ENCODE measurements at places on chromosomes 13 and 19.
A peak's percentile ranks its signal among the peaks of the same experiment; 100 is the strongest.

- no peak for DNase-seq
Observed at GRCh38 chr13:41413872-41414271, 43.5 kb upstream of the RGCC start.

DNA sequence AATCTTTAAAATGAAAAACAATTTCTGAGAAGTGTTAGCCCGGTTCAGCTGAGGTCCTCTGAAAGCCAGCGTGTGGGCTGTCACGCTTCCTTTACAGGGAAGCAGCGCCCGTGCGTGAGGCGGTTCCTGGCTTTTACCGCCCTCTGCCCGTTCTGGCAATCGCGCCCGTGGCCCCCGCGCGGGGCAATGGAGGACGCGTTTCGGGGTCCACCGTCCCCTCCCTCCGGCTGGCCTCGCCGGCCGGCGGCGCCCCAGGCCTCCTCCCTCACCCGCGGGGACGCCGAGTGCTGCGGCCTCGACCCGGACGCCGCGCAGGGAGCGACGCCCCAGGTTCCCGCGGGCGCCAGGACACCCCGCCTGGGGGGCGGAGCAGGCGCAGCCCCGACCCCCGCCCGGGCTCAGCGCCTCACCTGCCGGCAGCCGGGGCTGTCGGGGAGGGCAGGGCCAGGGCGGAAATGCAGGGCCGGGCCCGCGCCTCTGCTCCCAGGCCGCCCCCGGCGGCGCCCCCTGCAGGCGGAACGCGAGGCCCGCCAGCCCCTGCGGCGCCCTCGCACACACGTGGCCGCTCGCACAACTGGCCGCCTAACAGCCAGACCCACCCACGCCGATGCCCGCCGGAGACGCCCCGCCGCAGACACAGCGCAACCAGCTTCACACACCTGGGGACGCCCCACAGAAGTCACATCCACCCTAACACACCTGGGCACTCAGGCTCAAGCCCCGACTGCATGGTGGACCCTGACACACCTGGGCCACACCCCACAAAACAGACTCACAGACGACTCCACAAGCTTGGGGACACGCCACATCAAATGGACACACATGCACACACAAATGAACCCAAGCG is at the start of gene GGACT:
GGACT (minus strand) TSS at position 459 of the 847 bp plus-strand sequence. CDS start 56,198 bp downstream, outside the sequence.
- DNase-seq: peak; percentile 78

DNA sequence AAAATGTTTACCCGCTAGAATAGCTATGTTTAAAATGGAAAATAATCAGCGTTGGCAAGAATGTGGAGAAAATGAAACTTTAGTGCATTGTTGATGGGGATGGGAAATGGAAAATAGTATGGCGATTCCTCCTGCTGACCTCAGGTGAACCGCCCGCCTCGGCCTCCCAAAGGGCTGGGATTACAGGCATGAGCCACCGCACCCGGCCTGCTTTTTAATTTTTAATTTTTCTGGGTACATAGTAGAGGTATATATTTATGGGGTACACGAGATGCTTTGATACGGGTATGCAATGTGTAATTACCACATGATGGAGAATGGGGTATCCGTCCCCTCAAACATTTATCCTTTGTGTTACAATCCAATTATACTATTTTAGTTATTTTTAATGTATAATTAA is 7.3 kb upstream of the NLRP8 start:
- no peak for DNase-seq

DNA sequence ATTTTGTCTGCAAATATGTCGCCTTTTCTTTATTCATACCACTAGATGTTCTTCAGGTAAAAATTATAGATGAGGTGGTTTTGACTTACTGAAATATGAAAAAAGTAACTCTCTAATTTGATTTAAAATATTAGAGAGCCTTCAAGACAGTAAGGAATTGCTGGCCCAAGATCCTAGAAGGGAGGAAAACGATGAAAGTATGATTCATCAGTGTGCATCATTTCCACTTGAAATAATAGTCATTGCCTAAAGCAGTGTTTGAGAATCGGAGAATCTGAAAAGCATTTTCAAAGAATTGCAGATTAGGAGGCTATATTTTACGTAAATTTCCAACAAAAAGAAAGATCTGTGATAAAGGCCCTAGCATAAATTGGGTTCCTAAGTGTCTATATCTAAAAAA is 1707.9 kb upstream of the PRR20A start:
- no peak for DNase-seq

DNA sequence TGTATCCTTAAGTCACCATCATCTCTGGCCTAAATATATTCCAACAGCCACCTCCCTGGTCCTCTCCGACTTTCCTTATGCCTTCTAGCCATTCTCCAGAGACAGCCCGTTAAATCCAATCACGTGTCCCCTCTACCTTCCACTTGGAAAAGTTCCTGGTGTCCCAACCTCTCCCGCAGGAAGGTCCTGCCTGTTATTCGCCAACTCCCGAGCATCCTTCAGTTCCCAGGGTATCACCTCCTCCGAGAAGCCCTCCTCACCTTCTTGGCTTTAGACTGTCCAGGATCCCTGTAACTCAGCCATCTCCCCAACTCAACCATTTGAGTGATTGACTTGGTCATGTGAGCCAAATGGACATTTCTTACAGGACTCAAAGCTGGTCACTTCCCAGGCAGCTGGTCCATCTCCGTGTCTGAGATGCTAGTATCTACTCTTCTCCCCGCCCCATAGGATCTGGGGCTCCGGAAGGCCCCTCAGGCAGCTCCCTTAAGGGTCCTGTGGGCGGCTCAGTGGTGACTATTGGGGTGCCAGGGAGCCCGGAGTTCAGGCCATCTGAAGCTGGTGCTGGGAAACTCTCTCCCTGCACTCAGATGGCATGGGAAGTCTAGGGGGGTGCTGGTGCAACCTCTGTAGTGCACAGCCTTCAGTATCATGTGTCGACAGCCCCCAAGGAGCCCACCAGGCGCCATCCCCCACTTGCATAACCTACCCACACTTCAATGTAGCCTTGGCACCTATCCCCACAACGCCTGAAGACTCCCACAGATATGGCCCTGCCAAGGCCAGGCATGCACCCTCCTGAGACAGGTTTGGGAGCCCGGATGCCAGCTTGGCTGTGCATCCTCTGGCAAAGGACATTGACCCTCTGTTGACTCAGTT is 27.9 kb upstream of the NANOS3 start:
- no peak for DNase-seq

DNA sequence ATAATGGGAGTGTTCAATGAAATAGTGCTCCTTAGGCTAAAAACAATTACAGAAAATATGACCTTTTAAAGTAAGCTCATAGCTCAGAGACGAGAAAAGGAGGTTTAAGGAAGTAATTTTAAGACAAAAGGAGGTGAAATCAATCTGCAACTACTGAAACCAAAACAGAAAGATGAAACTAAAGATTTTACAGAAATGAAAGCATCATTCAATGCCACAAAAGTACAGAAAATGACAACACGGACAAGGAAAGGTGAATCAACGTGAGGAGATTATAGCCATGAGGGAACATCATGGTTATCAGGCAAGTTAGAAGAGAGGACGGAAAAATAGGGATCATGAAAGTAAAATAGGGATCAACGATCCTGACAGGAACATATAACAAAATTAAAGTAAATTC is 745.2 kb downstream of the PCDH17 start:
- no peak for DNase-seq

DNA sequence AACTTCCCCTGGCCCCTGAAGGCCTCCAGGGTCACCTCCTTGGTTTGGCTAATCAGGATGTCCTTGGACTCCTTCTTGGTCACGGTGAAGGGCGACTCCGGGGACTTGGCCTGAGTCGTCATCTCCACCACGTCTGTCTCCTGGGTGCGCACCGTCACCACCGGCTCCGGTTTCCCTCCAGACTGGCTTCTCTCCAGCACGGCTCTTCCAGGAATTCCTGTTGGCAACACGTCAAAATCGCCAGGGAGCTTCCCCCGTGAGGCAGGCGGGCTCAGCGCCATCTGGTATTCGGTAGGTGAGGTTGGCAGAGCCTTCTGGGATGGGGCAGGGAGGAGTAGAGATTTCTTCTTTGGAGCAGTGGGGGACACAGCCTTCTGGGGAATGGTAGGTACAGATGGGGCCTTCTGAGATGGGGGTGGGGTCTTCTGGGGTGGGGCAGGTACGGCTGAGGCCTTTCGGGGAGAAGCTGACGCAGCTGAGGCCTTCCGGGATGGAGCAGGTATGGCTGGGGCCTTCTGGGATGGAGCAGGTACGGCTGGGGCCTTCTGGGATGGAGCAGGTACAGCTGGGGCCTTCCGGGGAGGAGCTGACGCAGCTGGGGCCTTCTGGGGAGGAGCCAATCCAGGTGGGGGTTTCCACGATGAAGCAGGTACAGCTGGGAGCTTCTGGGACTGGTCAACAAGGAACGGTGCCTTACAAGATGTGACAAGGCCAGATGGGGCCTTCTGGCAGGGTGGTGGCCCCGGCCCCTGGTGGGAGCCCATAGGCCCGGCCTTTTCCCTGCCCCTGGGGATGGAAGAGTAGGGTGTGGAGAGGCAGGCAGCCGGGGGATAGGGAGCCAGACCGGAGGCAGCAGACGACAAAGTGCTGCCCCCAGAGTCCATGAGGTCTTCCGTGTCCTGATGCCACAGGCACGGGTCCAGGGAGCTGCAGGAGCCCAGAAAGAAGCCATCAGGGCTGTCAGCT is 3.8 kb downstream of the GARIN5B start:
- DNase-seq: no peak

GRCh38 chr19:32349051-32349450 is 3.6 kb downstream of the ZNF507 start:
- no peak for DNase-seq

Data from activated T-helper 2 cell treated with anti-CD3 and anti-CD28 coated beads, Interferon-gamma antibody, Interleukin-2, Interleukin-4, amounts not matched to agents 10 μg/mL and 5 μg/mL and 100 μg/mL, durations not matched to agents 14 hours and 24 hours and 36 hours (primary cell).